ENCODE measurements at places on chromosomes 7 and 10.

DNA sequence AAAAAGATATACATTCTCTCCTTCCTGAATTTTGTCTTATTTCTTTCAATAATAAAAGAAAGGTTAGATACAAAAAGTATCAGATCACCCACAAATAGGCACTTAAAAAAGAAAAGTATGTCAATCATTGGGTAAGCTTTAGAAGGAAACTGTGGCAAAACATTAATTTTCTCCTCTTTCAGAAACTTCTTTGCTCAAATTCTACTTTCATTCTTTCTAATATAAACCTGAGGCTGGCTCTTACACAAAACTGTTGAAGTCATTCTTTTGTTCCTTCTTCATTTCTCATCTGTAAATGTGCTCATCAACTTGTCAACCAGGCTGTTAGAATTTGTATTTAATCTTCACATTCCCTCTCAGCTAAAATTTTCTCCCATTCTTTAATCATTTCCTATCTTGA is 124.6 kb downstream of the LRRN3 start:
- DNase-seq, result no peak

GRCh38 chr10:76858721-76859120 is 778.9 kb downstream of the KCNMA1 start:
- DNase-seq, result no peak

- no peak for DNase-seq
Measured at GRCh38 chr10:10657139-10657760, 360.4 kb upstream of the CELF2 start.

- DNase-seq, result peak; percentile 60
Measured at GRCh38 chr10:33139181-33139646, 181.2 kb upstream of the ITGB1 start.

DNA sequence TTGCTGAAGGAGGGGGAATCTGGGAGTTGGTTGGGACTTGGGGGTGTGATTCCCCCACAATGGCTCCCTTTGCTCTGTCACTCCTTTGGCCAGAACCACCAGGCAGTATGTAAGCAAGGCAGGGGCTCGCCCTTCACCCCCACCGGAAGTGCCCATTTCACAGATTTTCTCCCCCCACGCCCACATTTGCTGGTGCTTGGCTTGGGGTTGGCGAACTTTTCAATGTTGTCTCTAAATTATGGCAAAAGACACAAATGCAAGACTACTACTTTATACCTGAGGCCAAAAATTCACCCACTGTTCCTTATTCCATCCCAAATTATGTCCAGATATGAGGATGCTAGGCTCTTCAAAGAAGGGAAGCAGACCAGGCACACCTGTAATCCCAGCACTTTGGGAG is 24.5 kb downstream of the RBAK start:
- no peak for DNase-seq
